ENCODE measurements at places on chromosomes 3 and 15. TPM values are rescaled to one million over a fixed set of nuclear protein-coding genes. Genes with fewer than 3 reads are reported as not detected.

DNA sequence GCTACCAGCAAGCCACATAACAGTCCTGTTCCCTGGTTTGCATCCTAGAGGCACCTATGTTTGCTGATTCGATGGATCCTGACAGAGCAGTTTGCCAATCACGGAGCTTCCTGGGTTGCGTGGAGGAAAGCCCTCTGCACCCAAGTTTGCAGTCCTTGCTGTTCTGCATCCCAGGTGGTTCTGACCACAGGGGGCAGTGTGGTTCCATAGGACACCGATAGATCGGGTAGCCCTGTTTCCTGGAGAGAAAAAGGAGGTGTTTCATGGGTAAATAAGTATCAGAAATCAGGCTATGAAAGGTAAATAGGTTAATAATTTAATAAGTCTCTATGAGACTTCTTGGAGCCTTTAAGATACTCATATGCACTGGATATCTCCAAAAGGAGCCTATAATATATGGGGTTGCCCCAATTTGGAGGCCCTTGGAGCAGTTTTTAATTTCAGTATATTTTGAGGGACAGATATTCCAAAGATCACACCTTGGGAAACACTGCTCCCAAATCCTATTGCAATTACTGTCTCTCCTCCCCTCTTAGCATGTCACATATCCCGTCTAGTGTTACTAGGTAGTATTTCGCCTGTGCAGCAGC is 194.6 kb upstream of the TPM1 start:
- H3K4me3 ChIP-seq, result peak overlapping the region; percentile 28
- peaks cover 33% of the 10 kb centered on the region for H3K4me1 ChIP-seq

The C3orf33 gene
- 1.1 TPM for total RNA-seq

- H3K27ac ChIP-seq, result no peak overlapping the region
- no peaks in the 10 kb centered on the region for H3K36me3 ChIP-seq
- H3K4me1 ChIP-seq, result no peaks in the 10 kb centered on the region
These were observed 40.6 kb upstream of the ADPGK start for GRCh38 chr15:72824112-72824511.

The HEMK1 gene
- 10.9 TPM for total RNA-seq

DNA sequence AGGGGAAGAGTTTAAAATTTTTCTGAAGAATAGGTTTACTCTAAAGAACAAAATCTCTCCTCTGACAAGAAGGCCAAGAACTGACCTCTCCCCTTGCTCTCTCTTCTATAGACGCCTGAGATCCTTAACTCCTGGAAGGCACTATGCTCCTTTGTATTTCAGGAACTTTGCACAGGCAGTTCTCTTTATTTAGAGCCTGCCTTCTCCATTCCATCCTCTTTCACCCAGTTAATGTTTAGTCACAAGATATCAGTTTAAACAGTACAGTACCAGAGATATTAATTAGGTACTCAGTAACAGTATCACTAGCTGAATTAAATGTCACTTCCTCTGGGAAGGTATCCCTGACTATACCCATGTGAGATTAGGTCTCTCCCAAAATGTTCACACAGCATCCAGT is 33.5 kb downstream of the HERC1 start:
- no peak for DNase-seq
- H3K36me3 ChIP-seq, result peaks cover 6% of the 10 kb centered on the region
- no peak overlapping the region for H3K4me3 ChIP-seq
- H3K27me3 ChIP-seq, result no peaks in the 10 kb centered on the region

DNA sequence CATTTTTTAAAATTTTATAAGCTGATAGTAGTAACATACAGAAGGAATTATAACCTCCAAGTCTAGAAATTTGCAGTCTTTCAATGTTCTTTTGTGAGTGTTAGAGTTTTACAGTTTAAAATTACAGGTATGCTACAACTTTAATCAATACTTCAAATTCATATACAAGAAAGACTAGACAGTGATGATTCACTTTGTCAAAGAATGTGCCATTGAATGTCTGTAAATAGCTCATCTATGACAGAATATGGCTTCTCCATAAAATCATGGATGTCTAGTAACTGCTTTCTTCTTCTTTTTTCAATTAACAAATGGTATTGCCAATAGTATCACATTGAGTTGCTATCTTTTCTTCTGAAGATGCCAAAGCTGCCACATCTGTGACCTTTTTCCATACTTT is 4.1 kb upstream of the TSC22D2 start:
- no peak for DNase-seq
- H3K27ac ChIP-seq, result no peak overlapping the region
- H3K4me3 ChIP-seq, result no peak overlapping the region

- DNase-seq, result no peak
- H3K4me3 ChIP-seq, result no peak overlapping the region
- H3K27ac ChIP-seq, result no peak overlapping the region
- H3K27me3 ChIP-seq, result peaks cover 8% of the 10 kb centered on the region
- peaks cover 14% of the 10 kb centered on the region for H3K4me1 ChIP-seq
These were observed 194.2 kb downstream of the ATP10A start for GRCh38 chr15:25668901-25669300.

DNA sequence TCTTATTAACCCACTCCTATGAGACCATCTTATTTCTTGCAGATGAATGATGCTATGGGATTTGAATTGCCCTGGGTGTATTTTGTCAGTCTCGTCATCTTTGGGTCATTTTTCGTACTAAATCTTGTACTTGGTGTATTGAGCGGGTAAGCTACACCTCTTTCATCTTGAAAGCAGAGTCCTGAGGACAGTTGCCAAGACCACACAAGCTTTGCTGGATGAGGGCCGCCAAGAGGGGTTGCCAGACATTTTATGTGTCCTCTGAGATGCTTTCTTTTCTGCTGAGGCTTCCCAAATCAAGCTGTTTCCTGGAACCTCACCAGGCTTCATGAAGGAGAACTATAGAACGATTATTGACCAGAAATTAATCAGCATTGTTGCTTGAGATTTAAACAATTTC is 173.2 kb downstream of the CHDH start:
- H3K4me1 ChIP-seq, result peaks cover 68% of the 10 kb centered on the region
- H3K4me3 ChIP-seq, result peak overlapping the region; percentile 89
- no peak for DNase-seq

The AQP9 gene
- not detected for total RNA-seq

GRCh38 chr3:17091910-17092582 is 207.3 kb downstream of the PLCL2 start:
- no peak overlapping the region for H3K27ac ChIP-seq
- no peak overlapping the region for H3K4me3 ChIP-seq
- no peaks in the 10 kb centered on the region for H3K36me3 ChIP-seq
- peaks cover 4% of the 10 kb centered on the region for H3K27me3 ChIP-seq

DNA sequence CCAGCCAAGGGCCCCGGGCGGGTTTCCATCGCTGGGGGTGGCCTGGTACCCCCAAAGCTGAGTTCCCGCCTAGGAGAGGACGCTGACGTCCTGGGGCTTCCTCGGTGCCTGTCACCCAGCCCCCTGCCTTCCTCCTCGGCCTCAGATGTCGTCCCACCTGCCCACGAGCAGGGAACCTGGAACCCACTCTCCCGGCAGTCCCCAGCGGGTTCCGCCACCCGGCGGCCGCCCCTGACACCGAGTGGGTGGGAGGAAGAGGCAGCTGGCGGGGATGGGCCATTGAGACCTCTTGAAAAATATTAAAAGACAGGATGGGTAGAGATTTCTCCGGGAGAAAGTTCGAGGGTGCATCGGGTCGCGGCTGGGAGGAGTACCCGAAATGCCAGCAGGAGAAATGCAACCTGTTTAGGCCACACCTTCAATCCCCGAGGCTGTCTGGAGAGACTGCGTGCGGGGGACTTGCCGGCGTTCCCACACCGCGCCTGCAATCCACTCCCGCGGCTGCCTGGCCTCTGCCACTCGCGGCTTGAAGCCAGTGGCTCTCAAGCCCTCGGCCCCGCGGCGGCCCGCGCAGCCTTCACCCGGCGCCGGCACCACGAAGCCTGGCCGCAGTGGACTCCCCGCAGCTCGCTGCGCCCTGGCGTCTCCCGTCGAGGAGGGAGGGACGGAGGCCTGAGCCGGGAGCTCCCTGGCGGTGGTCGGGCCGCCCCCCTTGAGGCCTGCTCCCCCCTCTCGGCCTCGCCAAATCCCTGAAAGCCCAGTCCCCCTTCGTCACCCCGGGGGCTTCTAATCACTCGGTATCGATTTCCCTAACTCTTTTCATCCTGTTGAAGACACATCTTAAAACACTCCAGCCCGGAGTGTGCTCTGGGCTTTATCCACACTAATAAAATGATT is 8.6 kb upstream of the NR2F2 start:
- no peaks in the 10 kb centered on the region for H3K36me3 ChIP-seq
- peaks cover 23% of the 10 kb centered on the region for H3K4me1 ChIP-seq
- H3K27me3 ChIP-seq, result peaks cover 23% of the 10 kb centered on the region
- no peak overlapping the region for H3K27ac ChIP-seq
- no peak overlapping the region for H3K4me3 ChIP-seq

The PLSCR5 gene
- total RNA-seq, result not detected

DNA sequence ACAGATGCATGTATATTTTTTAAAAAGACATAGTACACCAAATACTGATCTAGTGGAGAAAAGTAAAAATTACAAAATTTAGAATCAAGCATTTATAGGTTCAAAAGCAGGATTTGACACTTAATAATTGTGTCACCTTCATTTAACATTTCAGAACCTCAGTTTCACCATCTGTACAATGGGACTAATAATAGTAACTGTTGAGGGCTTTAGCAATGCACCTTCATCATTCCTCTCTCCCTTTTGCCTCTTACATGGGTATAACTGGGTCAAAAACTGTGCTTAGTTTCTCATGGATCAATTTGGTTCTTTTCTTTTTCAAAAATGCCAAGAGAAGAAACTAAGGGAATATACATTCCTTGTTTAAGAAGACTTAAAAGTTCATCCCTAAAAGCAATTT is 5.5 kb upstream of the TMEM212 start:
- H3K4me1 ChIP-seq, result peaks cover 46% of the 10 kb centered on the region
- no peaks in the 10 kb centered on the region for H3K36me3 ChIP-seq
- DNase-seq, result no peak
- no peaks in the 10 kb centered on the region for H3K27me3 ChIP-seq

The HIGD2B gene
- not detected for total RNA-seq

The RLBP1 gene
- total RNA-seq, result not detected

- H3K27me3 ChIP-seq, result peaks cover 8% of the 10 kb centered on the region
- H3K4me3 ChIP-seq, result peak overlapping the region; percentile 87
- peaks cover 33% of the 10 kb centered on the region for H3K4me1 ChIP-seq
- H3K36me3 ChIP-seq, result no peaks in the 10 kb centered on the region
These were observed 753 bp downstream of the ITGB5 start for GRCh38 chr3:124886168-124887056.

DNA sequence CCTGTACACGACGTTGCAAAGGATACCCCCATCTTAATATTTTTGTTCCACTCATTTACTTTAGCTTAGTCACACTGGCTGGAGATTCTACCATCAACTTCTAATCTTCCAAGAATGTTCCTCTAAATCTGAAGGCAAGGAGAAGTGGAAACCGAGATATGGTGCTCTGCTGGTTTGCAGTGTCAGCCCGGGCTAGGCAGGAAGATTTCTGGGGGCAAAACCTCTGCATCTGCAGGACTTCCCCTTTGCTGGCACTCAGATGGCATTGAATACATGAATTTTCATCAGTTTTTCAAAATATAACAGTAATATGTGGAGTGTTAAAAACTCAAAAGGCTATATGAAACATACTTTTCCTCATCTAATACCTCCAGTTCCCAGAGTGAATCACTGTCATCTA is 240.4 kb downstream of the RPLP1 start:
- no peaks in the 10 kb centered on the region for H3K4me1 ChIP-seq
- no peak overlapping the region for H3K27ac ChIP-seq
- H3K36me3 ChIP-seq, result peaks cover 7% of the 10 kb centered on the region

DNA sequence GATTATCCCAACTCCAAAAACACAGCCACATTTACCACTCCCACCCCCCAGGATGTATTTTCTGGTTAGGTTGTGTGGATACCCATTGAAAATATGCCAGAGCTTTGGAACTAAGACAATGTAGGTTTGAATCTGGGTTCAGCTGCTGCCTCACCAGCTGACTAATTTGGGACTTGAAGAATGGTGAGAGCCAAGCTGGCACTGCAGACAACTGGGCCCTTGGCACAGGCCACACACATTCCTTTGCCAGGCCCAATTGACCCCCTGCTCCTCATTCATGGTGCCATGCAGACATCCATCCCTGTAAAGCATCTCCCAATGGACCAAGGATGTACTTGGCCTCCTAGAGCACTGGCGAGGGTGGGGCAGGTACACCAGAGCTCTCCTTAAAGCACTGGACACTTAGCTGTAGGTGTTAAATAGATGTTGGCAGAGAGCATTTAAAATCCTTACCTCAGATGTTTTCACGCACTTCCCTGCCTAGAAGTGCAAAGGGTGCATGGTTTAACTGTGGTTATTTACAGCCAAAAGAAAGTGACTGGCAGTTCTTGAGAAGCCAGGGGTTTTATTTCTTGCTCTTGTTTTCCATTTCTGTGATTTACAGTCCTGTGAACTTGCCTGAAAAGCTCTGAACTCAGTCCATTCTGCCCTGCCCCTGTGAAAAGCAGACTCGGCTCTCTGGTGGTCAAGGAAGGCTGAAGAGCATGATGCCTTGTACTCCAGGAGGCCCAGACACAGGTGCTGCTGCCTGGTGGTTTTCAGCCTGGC is 138.5 kb downstream of the CLSTN2 start:
- no peak overlapping the region for H3K27ac ChIP-seq
- no peaks in the 10 kb centered on the region for H3K36me3 ChIP-seq
- DNase-seq, result no peak
- H3K27me3 ChIP-seq, result peaks cover 4% of the 10 kb centered on the region
- no peaks in the 10 kb centered on the region for H3K4me1 ChIP-seq

GRCh38 chr3:81624756-81625155 is 136.7 kb downstream of the GBE1 start:
- H3K27ac ChIP-seq, result no peak overlapping the region
- no peaks in the 10 kb centered on the region for H3K27me3 ChIP-seq
- no peaks in the 10 kb centered on the region for H3K36me3 ChIP-seq
- DNase-seq, result no peak
- H3K4me1 ChIP-seq, result peaks cover 8% of the 10 kb centered on the region
- no peak overlapping the region for H3K4me3 ChIP-seq

- H3K36me3 ChIP-seq, result no peaks in the 10 kb centered on the region
- H3K4me1 ChIP-seq, result no peaks in the 10 kb centered on the region
- no peak for DNase-seq
These were observed 129.1 kb downstream of the GLDN start for GRCh38 chr15:51470512-51470911.

DNA sequence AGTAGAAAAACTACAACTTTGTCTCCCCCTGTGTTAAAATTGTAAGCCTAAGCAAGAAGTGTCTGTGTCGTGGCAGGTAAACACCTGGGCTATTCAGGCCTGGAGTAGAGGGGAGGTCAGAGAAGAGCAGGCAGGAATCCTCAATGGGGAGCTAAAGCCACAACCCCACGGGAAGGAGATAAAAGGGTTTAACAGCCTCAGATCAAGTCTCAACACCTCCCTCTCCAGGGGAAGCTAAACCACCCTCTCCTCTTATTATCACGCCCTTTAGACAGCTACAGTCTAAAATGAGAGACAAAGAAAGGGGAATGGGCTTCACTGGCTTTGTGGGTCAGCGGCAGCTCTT is 11.6 kb downstream of the ETV5 start:
- H3K4me1 ChIP-seq, result peaks cover 34% of the 10 kb centered on the region
- H3K27ac ChIP-seq, result peak overlapping the region; percentile 48
- H3K27me3 ChIP-seq, result peaks cover 2% of the 10 kb centered on the region
- peak overlapping the region; percentile 84 for H3K4me3 ChIP-seq

GRCh38 chr15:98440917-98441316 is 207.4 kb upstream of the IGF1R start:
- H3K27me3 ChIP-seq, result peaks cover 2% of the 10 kb centered on the region
- no peaks in the 10 kb centered on the region for H3K4me1 ChIP-seq
- H3K4me3 ChIP-seq, result no peak overlapping the region
- no peak for DNase-seq
- no peak overlapping the region for H3K27ac ChIP-seq

The LYZL4 gene
- total RNA-seq, result not detected

The SPTBN5 gene
- total RNA-seq, result 9.4 TPM

The NOX5 gene
- not detected for total RNA-seq

The DUSP7 gene
- total RNA-seq, result 21.7 TPM

Measured in endothelial cell (in vitro differentiated cells).